ENCODE measurements at places on chromosomes 6 and 20.
A peak's percentile ranks its signal among the peaks of the same experiment; 100 is the strongest.

GRCh38 chr6:15268137-15268908 lies 22.5 kb downstream of the JARID2 start:
- DNase-seq: no peak

DNA sequence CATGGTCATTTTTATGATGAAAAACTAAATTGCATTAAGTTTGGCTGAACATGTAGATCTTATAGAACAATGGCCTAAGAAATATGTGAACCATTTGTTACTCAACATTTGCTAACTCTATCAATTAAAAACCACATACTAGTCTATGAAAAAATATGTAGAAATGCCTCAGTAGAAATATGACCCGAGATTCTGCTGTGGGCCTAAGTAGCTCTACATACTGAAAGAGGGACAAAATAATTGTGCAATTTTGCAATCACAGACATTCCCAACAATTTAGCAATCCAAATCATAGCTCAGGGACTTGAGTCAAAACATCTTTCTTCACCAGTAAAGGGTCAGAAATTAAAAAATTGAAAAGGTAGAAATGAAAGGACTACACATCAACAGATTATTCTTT lies 619.0 kb downstream of the FRK start:
- DNase-seq: peak; percentile 94

DNA sequence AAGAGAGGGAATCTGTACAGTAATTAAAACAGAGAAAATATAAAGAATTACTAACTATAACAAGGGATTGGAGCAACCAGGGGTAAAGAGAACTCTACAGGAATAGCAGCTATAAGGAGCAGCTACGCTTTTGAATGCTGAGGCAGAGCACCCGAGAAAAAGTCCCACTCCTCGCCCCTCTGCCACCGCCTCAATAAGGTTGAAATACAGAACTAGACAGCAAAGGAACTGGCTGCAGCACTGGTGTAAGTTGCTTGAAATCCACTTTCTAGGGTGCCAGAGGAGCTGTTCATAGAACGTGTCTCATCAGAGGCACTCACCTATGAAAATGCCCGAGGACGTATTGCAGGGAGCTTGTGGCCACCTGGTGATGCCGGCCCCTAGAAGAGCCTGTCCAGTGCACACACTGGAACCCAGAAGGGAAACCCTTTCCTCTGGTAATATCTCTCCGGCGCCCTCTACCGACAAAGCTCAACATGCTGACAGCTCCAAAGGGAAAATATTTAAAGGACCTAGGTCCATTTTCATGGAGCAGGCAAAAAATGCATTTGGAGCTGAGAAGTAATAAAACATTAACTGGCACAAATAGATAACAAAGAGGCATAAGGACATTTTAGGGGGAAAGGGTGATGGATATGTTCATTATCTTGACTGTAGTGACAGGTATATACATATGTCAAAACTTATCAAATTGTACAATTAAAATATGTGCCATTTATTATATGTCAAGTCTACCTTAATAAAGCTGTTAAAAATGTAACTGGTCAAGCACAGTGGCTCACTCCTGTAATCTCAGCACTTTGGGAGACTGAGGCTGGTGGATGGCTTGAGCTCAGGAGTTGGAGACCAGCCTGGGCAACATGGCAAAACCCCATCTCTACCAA lies 137.4 kb upstream of the HDAC2 start:
- peak; percentile 87 for DNase-seq

- no peak for DNase-seq
Observed at GRCh38 chr6:68229566-68229965, 405.5 kb upstream of the ADGRB3 start.

DNA sequence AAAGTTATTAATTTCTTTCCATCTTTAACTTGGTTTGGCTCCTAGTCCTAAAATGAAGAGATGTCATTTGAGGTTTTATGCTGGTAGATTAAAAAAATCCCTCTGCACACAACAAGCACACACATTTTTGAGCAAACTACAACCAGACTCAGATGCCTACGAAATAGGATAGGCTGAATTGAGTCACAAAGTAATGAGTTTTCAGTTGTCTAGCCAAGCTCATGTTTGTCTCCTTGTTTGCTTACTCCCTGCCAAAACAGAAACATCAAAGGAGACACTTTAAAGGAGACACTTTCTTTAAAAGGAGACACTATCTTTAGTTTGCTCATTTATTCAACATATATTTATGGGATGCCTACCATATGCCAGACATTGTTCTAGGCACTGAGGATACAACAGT lies 56.2 kb downstream of the TPBG start:
- peak; percentile 8 for DNase-seq

DNA sequence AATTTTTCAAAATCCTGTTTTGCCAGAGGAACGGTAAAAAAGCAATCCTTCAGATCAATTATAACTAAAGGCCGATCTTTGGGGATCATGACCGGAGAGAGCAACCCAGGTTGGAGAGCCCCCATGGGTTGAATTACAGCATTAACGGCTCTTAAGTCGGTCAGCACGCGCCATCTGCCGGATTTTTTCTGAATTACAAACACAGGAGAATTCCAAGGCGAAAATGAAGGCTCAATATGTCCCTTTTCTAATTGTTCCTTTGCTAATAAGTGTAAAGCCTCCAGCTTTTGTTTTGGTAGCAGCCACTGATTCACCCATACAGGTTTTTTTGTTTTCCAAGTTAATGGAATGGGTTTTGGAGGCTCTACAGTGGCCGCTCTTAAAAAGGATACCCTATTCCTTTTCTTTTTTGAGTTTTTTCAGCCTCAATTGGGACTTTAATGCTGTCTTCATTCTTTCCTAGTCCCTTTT lies 16.9 kb upstream of the PTCRA start:
- peak; percentile 87 for DNase-seq

- no peak for DNase-seq
Observed at GRCh38 chr6:159152041-159152440, 17.2 kb upstream of the FNDC1 start.

DNA sequence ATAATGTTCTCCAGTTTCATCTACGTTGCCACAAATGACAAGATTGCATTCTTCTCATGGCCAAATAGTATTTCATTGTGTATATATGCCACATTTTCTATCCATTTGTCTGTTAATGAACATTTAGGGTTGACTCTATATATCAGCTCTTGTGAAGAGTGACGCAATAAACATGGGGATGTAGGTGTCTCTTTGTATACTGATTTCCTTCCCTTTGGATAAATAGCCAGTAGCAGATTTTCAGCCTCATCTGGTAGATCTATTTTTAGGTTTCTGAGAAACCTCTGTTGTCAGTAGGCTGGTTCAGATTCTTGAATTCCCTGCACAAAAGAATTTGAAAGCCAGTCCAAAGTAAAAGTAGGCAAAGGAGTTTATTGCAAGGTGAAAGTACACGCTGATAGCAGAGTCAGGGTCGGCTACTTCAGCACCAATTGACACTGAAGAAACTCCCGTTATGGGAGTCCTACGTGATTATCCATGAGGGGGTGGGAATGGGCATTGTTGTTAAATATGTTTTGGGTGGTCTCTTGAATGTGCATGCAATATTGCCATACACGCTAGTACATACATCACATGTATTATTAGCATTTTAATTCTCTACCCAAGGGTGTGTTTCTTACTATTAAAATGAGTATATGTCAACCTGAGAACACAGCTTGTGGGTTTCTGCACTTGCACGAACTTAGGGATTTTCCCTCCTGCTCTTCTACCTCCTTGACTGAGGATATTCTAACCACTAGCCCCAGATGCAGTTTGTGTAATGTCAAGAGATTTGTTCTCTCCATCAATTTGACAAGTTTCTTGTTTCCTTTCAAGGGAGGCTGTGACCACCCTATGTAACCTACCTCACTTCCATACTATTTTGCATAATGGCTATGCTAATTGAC lies 14.4 kb upstream of the SLC17A2 start:
- DNase-seq: no peak

GRCh38 chr6:13526727-13527670 lies 39.6 kb upstream of the GFOD1 start:
- DNase-seq: no peak
